Stimulated activated CD4-positive, alpha-beta T cell treated with anti-CD3 and anti-CD28 coated beads, TNF-alpha, amount 100 ng/mL, for 4 hours (primary cell): ENCODE measurements at places on chromosomes 7 and 10.

DNA sequence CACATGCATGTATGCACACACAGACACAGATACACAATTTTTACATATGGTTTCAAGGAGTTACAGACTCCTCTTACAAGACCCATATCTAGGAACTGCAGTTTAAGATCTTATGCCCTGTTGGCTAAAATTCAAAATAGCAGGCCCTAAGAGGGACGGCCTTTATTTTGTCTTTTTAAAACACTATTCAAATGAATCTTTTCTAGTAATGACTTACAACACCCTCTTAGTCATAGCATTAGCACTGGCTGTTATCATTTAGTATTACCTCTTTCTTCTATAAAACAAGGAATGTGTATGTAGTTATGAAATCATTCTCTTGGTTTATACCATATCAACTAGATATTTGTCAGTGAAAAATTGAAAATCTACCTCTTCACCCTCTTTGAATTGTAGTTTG lies 15.3 kb downstream of the PAPSS2 start:
- no peak for DNase-seq

DNA sequence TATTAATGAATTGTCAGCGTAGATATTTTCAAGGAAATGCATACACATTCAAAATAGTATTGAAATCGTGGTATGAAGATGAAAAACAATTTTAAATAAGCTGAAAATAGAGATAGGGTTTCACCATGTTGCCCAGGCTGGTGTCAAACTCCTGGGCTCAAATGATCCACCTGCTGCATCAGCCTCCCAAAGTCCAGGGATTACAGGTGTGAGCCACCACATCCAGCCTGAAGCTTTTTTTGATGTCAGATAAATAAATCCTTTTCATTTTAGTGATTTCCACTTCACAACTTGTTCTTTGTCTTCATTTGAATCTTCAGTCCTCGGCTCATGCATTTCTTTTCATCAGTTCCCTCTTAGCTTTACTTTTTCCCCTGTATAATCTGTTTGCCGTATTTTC lies 4.6 kb downstream of the CDK13 start:
- no peak for DNase-seq

GRCh38 chr10:74586088-74586585 lies 240.3 kb upstream of the KAT6B start:
- DNase-seq, result peak; percentile 8

- DNase-seq, result no peak
Observed at GRCh38 chr7:37918526-37918925, 1.9 kb upstream of the SFRP4 start.

- DNase-seq, result no peak
Observed at GRCh38 chr7:151186640-151187408, at the start of gene ASB10. Gene ASB10, minus strand, starts transcription at chr7:151187250. Its CDS starts 120 bp downstream, at chr7:151187130.

DNA sequence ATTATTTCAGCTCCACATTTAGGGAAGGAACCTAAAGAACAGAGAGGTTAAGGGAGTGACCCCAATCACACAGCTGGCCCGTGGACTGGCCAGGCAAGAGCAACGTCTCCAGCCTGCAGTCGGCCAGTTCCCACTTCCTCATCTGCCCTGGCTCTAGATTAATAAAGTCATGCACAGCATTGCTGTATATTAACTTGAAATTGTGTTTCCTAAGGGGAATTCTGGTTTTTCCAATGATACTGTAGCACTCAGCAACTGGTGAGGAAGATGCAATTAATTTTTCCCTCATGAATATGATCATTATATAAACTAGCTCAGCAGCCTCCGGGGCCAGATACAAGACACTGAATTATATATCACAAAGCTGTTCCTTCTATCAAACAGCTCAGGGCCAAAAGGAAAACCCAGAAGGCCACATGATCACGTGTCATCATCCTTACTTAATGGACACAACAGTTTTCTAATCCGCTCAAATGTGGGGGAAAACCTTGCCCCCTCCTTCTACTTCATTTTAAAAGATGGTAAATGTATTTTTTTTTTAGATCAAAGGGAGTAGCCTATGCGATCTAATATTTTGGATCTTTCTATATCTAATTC lies 295.3 kb upstream of the PRKCQ start:
- no peak for DNase-seq

DNA sequence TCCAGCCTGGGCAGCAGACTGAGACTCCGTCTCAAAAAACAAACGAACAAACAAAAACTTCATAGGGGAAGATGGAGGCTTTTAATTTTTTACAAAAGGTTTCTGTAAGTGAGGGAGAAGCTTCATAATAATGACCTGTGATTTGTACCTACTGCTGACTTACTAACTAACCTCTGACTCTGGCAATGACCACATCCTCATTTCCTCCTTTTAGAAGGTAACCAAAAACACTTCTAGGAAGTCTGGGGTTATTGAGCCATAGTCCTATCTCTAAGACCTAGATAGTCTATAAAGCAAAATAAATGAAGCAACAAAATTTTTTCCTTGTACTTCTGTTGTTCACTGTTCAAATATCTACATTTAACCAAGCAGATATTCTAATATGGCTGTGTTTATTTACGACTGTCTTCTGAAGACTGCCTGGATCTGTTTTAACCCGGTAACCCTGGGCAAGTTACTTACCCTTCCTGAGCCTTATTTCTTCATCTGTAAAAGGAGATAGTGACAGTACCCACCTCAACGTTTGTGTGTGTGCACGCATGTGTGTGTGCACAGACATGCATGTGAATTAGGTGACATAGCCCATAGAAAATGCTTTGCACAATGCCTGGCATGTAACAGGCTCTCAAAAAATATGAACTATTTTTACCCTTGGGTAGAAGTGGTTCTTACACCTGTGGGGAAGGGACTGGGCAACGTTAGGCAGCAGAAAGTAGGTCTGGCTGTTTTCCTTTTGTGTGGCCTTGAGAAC lies 30.8 kb upstream of the SMNDC1 start:
- no peak for DNase-seq

- no peak for DNase-seq
Observed at GRCh38 chr10:92202536-92202935, 88.3 kb downstream of the CPEB3 start.

- no peak for DNase-seq
Observed at GRCh38 chr7:98223898-98224700, 12.9 kb downstream of the BHLHA15 start.

DNA sequence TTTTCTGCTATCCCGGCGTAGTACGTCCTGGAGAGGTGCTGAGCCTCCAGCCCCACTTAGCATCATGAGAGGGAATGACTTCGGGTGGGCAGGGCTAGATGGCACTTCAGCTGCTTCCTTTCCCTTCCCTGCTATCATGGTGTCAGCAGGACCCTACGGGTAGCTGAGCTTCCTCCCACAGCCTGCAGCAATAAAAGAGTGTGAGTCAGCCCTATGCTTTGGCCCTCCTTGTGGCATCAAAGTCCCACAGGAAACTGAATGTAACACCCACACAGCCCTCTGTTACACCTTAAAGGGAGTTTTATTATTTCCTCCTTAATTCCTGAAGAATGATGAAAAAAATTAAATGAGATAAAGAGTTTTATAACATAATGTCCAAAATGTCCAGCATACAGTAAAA lies 458.1 kb downstream of the RPS24 start:
- no peak for DNase-seq

DNA sequence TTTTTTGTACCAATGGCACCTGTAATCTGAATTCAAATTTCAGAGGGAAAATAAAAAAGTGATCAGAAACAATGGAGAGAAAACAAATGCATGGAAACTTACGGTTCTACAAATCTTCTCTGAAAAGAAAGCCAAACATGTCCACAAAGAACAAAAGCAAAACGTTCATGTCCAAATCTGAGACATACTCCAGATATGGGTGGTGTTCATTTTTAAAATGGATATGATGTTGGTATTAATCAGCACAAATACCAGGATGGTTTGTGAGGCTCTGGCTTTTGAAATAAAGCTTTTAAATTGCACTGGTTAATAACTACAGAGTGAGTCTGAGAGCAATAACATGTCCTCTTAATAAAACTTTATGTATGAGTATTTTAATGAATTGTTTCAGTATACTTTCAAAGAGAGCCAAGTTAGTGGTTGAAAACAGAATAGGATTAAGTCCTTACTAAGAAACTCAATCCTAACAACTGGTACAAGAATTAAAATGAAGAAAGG lies 366.4 kb downstream of the INHBA start:
- DNase-seq, result no peak

DNA sequence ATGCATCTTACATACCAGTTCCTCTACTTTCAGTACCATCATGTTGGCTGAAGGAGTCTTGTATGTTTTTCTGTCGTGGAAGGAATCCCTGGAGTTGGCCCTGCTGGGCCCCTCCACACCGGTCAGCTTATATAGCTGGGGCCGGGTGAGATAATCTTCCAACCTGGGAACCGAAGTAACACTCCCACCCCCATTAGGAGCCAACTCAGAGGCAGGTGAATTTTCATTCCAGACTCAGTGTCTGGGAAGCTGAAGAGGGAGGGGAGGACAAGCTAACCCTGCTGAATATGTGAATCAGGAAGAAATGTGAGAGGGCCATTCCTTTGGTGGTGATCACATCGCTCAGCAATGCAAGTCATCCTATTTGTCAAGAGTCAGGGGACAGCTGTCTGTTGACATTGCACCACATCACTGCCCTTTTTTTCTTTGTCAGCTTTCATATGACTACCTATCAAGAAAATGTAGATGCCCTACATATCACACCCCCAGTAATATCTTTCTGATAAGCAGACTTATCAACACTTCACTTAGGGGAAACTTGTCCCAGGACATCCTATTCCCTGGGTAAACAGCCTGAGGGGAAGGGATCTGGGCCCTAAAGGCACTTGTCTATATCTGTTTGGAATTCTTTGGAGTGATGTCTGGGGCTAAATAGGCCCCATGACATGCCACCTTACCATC lies at the start of gene ANKRD1:
Gene ANKRD1 (minus strand): TSS at position 102 of the 681 bp plus-strand sequence. CDS start 60 bp downstream, at position 42.
- no peak for DNase-seq

- no peak for DNase-seq
Observed at GRCh38 chr7:154937837-154938236, 65.1 kb downstream of the PAXIP1 start.

DNA sequence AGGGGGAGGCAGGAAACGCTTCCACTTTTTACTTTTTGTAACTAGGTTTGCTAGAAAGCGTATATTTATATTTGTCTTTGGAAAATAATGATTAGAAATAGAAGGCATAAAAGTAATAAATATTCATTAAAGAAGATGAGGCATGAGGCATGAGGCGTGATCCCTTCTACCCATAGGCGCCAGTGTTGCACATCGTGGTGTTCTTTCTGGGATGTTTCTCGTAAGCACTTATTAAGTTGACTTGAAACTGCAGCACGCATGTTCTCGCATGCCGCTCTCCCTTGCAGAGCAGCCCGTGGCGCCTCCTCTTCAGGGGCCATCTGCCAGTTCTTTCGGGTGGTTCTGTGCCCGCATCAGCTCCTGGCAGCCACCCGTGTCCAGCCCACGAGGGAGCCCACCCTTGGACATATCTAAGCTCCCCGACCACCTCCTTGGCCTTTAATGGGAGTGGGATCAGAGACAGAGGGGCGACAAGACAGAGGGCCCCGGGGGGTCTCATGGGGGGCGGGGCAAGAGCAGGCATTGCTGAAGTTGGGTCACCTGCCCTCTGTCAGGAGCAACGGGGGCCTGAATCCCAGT lies 28.5 kb upstream of the CSGALNACT2 start:
- DNase-seq, result no peak

DNA sequence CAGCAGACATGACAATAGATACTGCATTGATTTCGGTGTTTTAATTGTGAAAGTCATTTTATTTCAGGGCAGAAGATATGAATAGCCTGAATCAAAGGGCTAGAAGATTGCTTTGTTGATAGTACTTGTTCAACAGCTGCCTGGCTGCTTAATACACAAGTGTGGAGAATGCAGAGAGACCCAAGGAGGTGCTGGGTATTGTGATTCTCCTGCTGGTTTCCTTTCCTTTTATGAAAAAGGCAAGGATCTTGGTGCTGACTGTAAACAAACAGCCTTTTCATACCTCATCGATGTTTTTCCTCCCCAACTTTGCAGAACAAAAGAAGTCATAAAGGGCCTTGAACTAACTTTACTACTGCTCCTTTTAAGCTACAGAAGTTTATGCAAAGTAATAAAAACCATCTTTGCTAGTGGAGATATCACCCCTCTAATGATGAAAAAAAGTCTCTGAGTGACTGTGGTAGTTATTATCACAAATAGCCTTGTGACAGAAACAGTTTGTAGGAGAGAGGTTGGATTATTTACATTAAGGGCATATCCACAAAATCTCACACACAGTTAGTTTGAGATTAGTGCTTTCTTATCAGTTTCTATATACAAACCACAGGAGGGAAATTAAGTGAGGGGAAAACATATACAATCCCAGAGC lies 800.0 kb downstream of the LRMDA start:
- no peak for DNase-seq

DNA sequence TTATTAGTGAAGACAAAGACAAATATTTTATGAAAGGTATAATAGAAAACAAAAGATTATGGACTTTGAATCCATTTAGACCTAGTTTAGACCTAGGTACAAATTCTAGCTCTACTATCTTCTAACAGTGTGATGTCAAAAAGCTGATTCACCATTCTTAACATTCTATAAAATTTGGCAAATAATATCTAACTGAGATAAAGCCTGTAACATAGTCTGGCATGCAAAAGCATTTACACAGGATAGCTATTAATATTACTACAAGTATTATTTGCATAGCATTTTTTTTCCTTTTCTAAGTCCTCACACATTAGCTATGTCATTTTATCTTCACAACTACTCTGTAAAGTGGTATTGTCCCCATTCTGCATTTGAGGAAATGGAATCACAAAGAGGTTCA lies 179.6 kb upstream of the LRRTM3 start:
- DNase-seq, result no peak

- DNase-seq, result peak; percentile 15
Observed at GRCh38 chr7:103343758-103344452, 662 bp downstream of the DNAJC2 start.

DNA sequence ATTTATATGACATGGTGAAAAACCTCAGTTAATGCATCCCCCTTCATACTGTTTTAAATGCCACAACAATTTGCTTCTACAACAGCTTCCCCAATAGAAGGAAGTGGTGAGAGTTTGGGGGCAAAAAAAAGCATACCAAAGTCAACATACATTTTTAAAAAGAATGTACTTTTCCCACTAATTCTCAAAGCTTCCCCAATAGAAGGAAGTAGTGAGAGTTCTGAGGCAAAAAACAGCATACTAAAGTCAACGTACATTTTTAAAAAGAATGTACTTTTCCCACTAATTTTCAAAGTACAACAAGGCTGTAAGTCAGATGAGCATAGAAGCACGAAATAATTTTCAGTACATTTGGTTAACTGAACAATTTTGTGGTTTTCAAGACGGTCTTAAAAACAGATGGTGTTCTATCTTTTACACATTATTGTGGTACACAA lies 24.0 kb downstream of the WASL start:
- no peak for DNase-seq

GRCh38 chr7:70634071-70634470 lies 497.9 kb upstream of the GALNT17 start:
- DNase-seq, result no peak

DNA sequence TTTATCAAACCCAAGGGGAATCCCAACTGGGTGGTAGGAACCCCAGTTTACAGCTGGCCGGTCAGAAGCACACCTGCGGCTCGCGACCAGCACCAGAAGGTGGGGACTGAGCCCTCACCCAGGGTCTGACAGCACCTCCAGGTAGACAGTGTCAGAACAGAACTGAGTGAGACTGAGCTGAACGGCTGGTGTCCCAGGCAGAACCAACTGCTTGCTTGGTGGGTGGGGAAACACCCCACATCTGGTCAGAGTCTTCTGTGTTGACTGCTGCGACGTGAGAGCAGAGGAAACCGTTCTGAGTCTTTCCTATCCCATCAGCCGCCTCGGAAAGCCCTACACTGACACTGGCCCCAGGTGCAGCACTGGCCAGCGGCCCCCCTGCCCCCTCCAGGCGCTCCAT lies 160.7 kb downstream of the MAD1L1 start:
- DNase-seq, result no peak
